ENCODE measurements at places on chromosomes 12 and 14. TPM values are rescaled to one million over a fixed set of nuclear protein-coding genes. Genes with fewer than 3 reads are reported as not detected.

Gene C12orf60
- total RNA-seq: 0.86 TPM

Gene GPR84
- total RNA-seq: not detected

Gene ACACB
- total RNA-seq: 4.3 TPM

Gene DLK1
- not detected for total RNA-seq

Gene VASH1
- 2.0 TPM for total RNA-seq

Measured in placental pericyte (primary cell).